ENCODE measurements at places on chromosomes 2 and 18. TPM values are rescaled to one million over a fixed set of nuclear protein-coding genes. Genes with fewer than 3 reads are reported as not detected.
A peak's percentile ranks its signal among the peaks of the same experiment; 100 is the strongest.

- no peak within 1 kb of the TSS for H3K4me3 ChIP-seq
- no peaks in the 10 kb centered on the region for H3K36me3 ChIP-seq
- peaks cover 55% of the 10 kb centered on the region for H3K27me3 ChIP-seq
- peaks cover 8% of the 10 kb centered on the region for H3K4me1 ChIP-seq
- H3K27ac ChIP-seq = peak within 1 kb of the TSS; percentile 65
Measured at GRCh38 chr18:59697236-59697932, at the start of gene CCBE1. TSS of gene CCBE1 (minus strand) at chr18:59697423.

GRCh38 chr2:3454802-3455201 lies 64.5 kb downstream of the ADI1 start:
- DNase-seq = no peak
- no peak overlapping the region for H3K4me3 ChIP-seq
- H3K27ac ChIP-seq = no peak overlapping the region
- no peaks in the 10 kb centered on the region for H3K4me1 ChIP-seq
- peaks cover 26% of the 10 kb centered on the region for H3K36me3 ChIP-seq
- H3K27me3 ChIP-seq = no peaks in the 10 kb centered on the region

Gene FOXI3
- not detected for polyA plus RNA-seq

DNA sequence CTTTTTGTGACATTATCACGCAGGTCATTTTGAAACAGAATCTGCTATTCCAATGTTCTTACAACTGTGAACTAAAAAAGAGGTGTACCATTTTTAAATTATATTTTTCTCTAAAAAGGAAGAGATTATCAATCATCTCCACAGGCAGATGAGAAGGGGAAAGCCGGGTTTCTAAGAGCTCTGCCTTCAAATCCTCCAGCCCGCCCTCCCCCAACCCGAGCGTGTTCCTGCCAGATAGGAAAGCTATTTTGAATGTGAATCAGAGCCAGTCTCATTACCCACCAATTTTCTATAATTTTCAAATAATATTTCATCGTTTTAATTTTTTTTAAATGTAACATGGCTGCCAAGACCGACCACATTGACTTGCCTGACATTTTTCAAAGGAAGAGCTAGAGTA lies 65.9 kb downstream of the KCNF1 start:
- H3K36me3 ChIP-seq = no peaks in the 10 kb centered on the region
- no peak overlapping the region for H3K27ac ChIP-seq
- DNase-seq = no peak
- H3K27me3 ChIP-seq = peaks cover 6% of the 10 kb centered on the region
- no peaks in the 10 kb centered on the region for H3K4me1 ChIP-seq

DNA sequence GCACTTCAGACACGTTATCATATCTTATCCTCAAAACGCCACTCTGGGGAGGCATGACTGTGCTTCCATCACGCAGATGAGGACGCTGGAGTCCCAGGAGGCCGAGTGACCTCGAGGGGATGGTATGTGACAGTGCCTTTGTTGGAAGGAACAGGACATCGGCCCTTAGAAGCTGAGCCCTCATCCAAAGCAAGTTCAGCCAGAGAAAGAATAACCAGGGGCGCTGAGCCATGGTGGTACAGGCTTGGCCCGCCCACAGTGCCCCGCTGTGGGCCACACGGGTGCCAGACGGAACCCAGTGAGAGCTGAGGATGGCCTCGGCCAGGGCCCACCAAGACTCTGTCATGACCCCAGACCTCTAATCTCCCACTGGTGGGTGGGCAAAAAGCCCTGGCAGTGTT lies 31.3 kb downstream of the HS1BP3 start:
- no peak overlapping the region for H3K4me3 ChIP-seq
- H3K36me3 ChIP-seq = peaks cover 12% of the 10 kb centered on the region
- no peak for DNase-seq
- peak overlapping the region; percentile 49 for H3K27ac ChIP-seq

DNA sequence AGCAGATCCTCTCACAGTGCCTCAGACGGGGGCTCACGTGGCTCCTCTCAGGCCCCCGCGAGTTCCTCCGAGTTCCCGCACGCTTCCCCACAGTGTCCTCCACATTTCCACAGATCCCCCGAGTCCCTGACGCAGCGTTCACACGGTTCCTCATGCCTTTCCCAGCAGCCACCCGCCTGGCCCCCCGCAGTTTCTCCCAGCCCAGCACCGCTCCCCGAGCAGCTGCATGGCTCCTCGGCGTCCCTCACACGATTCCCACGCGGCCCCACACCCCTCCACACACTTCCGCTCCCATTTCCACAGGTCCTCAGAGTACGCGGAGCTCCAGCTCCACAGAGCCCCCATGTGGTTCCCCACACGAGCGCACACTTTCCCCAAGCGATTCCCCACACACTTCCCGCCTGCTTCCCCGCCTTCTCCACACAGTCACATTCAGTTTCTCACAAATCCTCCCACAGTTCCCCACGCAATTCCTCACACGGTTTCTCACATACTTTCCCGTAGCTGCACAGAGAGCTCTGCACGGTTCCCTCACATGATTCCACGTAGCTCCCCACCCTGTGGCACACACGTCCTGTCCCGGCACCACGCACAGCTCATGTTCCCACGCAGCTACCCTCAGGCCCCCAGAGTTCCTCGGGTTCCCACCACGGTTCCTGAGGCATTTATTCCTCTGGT lies 39.9 kb downstream of the KIF1A start:
- no peaks in the 10 kb centered on the region for H3K4me1 ChIP-seq
- H3K4me3 ChIP-seq = no peak overlapping the region
- no peak overlapping the region for H3K27ac ChIP-seq
- H3K36me3 ChIP-seq = no peaks in the 10 kb centered on the region
- DNase-seq = no peak

DNA sequence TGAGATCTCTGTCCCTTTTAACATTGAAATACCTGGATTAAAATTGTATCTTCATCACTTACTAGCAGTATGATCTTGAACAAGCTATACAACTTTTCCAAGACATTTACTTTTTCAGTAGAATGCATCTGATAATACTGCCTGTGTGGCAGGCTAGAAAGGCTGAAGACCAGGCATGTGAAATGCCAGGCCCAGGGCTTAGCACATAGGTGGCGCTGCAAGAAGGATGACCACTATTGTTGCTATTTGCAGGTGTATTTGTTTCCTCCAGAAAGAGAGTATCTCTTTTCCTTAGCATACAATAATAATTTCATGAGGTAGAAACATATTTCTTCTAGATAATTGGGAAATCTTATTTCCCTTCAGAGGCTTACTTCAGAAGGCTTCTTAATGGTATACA lies 331.3 kb downstream of the THSD7B start:
- no peak for DNase-seq
- H3K4me3 ChIP-seq = no peak overlapping the region
- H3K27me3 ChIP-seq = no peaks in the 10 kb centered on the region
- H3K36me3 ChIP-seq = no peaks in the 10 kb centered on the region
- no peaks in the 10 kb centered on the region for H3K4me1 ChIP-seq

- H3K4me3 ChIP-seq = no peak overlapping the region
- H3K36me3 ChIP-seq = no peaks in the 10 kb centered on the region
- H3K27me3 ChIP-seq = no peaks in the 10 kb centered on the region
Measured at GRCh38 chr2:53130441-53130943, 637.1 kb upstream of the CHAC2 start.

Gene CYP26B1
- polyA plus RNA-seq = not detected

DNA sequence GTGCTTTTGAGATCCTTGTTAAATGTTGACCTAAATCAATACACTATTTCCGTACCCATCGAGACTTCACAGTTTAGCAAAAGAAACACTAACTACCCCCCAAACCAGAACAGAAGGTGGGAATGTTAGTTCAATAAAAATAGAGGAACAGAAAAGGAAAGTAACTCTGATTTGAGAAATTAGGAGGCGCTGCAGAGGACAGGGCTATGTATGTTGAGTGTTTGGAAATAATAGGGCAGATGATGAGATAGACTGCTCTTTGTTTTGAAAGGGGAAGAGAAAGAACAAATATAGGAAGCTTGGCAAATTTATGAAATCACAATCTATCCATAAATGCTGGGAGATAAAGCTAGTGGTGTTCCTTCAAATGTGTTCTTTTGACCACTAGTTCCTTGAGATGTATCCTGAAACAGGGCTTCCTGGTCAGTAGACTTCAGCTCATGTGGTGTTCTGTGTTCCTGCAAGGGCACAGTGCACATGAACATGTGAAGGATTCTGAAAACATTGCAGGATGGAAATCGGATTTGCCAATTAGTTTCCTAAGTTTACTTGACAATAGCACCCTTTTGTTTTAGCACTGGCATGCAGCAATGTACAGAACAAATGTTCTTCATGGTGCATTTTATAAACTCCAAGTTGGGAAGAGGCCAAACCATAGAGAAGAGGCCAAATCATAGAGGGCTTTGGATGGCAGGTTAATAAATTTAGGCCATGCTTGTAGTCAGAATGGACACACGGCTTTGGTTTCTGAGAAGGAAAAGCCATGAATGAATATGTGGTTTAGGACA lies 39.8 kb downstream of the RHBDD1 start:
- no peak overlapping the region for H3K4me3 ChIP-seq
- no peaks in the 10 kb centered on the region for H3K27me3 ChIP-seq
- peak overlapping the region; percentile 3 for H3K27ac ChIP-seq
- peaks cover 32% of the 10 kb centered on the region for H3K36me3 ChIP-seq
- H3K4me1 ChIP-seq = peaks cover 53% of the 10 kb centered on the region
